ENCODE measurements at places on chromosomes 11 and 22. TPM values are rescaled to one million over a fixed set of nuclear protein-coding genes. Genes with fewer than 3 reads are reported as not detected.
A peak's percentile ranks its signal among the peaks of the same experiment; 100 is the strongest.

Gene MYEOV
- 1.2 TPM for total RNA-seq

DNA sequence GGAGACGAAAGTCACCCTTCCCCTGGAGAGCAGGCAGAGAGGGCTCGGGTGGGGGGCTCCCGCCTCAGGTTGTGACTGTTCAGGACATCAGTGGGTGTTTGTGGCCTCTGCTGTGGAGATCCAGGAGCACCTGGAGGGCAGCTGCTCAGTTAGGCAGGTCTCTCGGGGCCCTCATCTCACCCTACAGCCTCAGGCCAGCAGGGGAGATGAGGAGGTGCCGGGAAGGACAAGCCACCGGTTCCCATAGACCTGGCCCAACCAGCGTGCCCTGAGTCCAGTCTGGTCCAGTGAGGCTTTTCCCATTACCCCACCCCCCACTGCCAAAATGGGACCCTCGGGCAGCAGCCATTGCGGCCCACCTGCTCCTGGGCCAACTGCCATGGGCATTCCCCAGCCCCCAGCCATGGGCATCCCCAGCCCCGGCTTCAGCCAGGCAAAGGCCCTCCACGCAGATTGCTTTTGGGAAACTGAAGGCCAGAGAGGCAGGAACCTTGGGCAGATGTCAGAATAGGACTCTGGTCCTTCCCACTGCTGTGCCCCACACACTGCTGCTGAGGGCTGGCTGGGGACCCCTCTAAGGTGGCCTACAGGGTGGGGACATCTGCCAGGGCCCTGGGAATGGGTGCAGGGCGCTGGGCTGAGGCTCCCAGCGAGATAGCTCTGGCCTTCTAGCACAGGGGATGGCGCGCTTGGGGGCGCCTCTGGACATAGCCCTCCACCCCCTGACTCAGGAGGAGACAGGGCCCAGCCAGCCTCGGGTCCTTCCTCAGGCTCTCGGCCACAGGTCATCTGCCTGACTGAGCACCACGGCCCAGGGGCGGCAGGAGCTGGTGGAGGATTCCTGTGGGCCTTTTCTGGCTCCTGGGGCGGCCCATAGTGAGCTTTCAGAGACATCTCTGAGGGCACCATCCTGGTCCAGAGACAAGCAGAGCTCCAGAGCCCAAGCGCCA is 4.8 kb downstream of the PIM3 start:
- DNase-seq, result no peak

DNA sequence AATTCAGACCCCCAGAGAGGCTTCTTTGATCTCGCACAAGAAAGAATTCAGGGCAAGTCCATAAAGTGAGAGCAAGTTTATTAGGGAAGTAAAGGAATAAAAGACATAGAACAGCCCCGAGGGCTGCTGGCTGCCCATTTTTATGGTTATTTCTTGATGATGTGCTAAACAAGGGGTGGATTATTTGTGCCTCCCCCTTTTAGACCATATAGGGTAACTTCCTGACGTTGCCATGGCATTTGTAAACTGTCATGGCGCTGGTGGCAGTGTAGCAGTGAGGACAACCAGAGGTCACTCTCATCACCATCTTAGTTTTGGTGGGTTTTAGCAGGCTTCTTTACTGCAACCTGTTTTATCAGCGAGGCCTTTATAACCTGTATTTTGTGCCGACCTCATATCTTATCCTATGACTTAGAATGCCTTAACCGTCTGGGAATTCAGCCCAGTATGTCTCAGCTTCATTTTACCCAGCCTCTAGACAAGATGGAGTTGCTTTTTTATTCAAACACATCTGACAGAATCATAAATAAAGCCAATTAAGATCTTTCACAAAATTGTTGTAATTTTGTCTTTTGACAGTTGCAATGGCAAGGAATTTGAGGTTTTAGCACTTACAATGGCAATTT is 7.6 kb downstream of the DDIAS start:
- DNase-seq, result no peak

Gene OR6A2
- 0.19 TPM for total RNA-seq

Gene RANBP1
- 343 TPM for total RNA-seq

GRCh38 chr22:43734370-43735150 is 77.5 kb downstream of the EFCAB6 start:
- no peak for DNase-seq

GRCh38 chr22:31504282-31504681 is 7.9 kb downstream of the SFI1 start:
- no peak for DNase-seq

GRCh38 chr11:74937696-74938475 is 11.0 kb downstream of the XRRA1 start:
- DNase-seq, result no peak

GRCh38 chr11:119518746-119519730 is 96.1 kb upstream of the THY1 start:
- DNase-seq, result no peak

Gene PRRG4
- total RNA-seq, result 0.44 TPM

DNA sequence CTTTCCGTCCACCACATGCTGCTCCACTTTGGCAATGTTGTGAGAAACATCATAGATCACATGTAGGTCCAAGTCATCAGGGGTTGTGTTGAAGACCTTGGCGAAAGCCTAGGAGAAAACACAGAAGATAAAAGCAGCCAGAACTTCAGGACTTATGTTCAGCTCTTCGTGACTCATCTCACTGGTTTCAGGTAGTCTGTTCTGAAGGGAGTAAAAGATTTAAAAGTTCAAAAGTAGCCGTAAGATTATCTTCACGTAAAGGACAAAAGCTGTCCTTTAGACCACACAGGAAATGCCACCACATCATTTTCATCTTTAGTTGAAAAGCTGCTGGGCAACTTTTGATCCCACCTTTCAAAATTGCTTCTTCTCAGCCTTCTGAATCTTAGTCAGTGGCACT is 16.9 kb downstream of the RTCB start:
- no peak for DNase-seq

DNA sequence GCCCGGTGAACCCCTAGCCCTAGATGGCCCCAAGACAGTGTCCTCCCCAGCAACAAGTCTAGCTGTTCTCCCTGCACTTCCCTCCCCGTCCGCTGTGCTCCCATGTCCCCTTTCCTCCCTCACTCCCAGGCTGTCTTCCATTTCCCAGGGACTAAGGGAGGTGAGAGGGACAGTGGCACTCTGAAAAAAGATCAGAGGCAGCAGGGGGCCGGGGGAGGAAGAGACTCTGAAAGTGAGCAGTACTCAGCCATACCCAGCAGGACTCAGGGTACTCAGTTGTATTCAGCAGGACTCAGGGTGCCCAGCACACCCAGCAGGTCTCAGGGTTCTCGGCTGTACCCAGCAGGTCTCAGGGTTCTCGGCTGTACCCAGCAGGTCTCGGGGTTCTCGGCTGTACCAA is 48.4 kb upstream of the THY1 start:
- no peak for DNase-seq

GRCh38 chr11:5476186-5476819 is 12.2 kb upstream of the OR52D1 start:
- DNase-seq, result peak; percentile 22

DNA sequence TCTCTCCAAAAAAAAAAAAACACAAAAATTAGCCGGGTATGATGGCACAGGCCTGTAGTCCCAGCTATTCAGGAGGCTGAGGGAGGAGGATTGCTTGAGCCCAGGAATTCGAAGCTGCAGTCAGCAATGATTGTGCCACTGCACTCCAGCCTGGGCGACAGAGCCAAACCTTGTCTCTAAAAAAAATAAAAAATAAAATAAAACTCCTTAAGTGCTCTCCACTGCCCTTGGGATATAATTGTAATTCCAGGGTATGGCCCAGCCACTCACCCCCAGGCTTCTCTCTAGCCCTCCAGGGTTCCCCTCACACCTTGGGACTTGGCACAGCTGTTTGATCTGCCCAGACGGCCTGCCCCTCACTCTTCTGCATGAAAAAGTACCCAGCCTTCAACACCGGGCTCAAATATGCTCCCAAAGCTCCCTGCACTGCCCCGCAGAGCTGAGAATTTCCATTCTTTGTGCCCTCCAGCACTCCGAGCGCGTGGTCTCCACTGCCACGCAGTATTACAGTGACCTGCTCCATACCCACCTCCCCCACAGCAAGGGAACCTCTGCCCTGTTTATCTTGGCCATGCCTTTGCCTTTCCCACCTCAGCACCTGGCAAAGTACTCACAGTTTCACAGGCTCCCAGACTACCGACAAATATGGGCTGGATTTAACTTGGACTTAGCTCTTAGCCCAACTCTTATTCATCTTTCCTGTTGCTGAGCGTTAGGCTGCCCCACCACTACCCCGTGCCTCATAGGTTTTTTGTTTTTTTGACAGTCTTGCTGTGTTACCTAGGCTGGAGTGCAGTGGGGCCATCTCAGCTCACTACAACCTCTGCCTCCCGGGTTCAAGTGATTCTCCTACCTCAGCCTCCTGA is 7.6 kb upstream of the FTH1 start:
- DNase-seq, result no peak

GRCh38 chr11:126190792-126191191 is 20.7 kb downstream of the RPUSD4 start:
- no peak for DNase-seq

- no peak for DNase-seq
These were observed 6.4 kb upstream of the ARFGAP3 start for GRCh38 chr22:42863349-42863961.

DNA sequence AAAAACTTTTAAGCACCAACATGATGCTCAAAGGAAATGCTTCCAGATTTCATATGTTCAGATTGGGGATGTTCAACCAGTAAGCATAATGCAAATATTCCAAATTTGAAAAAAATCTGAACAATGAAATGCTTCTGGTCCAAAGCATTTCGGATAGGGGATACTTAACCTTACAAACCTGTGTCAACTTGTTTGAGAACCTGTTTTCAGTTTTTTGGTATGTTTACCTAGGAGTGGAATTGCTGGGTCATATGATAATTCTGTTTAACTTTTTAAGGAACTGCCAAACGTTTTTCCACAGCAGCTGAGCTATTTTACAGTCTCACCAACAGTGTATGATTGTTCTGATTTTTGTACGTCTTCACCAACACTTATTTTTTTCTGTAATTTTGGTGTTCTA is 23.7 kb downstream of the FAR1 start:
- no peak for DNase-seq

Gene MS4A2
- total RNA-seq, result not detected

GRCh38 chr11:112303616-112304015 is 43.0 kb upstream of the PLET1 start:
- DNase-seq, result no peak

DNA sequence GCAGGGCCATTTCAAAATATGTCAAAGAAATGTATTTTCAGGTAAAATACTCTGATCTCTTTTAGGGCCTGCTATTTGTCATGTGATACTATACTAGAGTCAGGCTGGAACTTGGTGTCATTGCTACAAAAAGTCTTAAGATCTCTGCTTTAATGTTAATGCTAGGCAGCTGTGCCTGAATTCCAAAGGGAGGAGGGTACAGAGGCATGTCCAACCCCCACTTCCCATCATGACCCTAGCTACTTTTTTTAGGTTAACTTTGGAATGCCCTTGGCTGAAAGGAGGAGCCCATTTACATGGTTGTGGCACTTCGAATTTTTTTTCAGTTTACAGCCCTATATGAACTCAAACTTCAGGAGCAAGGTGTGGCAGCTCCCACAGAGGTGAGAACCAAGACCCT is 58.1 kb downstream of the OSBP2 start:
- no peak for DNase-seq

GRCh38 chr22:20024225-20024624 is 3.3 kb downstream of the TANGO2 start:
- DNase-seq, result no peak

Gene HTR3B
- total RNA-seq, result not detected

Gene AQP11
- total RNA-seq, result 0.18 TPM

DNA sequence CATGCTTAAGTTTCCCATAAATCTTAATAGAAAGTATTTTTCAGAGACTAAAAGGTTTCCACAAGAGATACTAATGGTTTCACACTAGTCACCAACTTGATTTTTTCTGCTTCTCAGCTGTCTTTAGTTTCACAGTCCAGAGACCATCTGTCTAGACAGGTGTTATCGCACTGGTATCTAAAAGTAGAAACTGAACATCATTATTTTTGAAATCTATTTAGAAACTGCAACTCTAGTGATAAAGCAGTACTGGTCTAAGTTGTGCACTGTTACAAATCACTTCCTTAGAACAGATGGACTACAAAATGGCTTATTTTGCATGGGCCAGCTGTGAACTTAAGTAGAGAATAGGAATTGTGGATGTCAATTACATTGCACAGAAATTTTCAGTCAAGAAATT is 78.0 kb downstream of the CNTN5 start:
- no peak for DNase-seq

- no peak for DNase-seq
These were observed 164.5 kb upstream of the POU2AF2 start for GRCh38 chr11:111081021-111081511.

DNA sequence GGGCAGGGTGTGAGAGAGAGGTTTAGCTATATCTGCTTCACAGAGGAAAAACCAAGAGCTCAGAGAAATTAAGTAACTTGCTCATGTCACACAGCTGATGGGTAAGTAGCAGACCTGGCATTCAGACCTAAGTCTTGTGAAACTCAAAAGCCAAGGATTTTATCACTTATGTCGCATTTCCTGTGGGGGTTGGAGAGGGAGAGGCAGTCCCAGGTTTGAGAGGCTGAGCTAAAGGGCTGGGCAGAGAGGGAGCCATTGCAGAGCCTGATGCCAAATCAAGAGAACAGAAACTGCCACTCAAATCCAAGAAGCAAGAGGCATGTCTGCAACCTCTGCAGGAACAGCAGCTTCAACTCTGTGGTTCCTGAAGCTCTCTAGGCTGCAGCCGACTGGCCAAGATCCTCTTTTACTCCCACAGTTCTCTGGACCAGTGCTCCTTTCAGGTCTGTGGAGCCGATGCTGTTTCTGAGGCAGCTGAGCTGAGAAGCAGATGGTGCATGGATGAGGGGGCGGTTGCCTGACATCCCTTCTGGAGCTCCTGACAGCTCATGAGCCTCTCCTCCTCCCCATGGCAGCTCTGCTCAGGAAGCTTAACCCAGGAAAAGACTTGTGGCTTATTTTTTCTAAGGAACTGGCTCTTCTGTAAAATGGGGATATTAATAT is 47.6 kb upstream of the NAV2 start:
- DNase-seq, result no peak

Gene POTEH
- total RNA-seq, result not detected

DNA sequence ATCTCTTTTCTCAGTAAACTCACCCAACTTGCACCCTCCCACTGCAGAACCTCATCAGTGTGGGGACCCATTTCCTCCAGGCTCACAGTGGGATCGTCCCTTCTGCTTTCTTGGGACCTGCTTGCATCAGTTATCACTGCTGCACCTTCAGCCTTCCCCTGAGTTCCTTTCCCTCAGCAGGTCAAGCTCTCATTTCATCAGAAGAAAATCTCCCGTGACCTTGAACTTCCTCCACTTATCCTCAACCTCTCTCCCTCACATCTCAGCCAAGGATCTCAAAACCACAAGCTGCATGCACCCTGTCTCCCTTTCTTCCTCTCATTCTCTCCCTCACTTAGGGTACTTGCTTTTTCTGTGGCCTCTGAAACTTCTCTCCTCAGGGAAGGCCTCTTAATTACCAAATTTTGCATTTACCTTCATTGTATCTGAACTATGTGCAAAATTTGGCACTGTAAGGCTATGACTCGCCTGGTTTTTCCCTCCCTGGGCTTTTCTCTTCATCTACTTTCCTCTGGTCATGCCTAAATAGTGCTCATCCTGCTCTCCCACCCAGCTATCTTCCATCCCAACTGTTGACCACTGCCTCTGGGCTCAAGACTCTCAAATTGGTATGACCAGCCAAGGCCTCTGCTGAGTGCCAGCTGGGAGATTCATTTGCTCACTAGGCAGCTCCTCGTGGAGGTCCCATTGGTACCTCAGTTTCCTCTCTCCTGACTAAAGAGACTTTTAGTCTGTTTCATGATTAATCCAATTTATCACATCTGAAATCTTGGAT is 2.7 kb upstream of the RCE1 start:
- no peak for DNase-seq

- DNase-seq, result peak; percentile 27
These were observed 359.0 kb downstream of the JRKL start for GRCh38 chr11:96748639-96749370.

- DNase-seq, result no peak
These were observed 26.1 kb downstream of the CD82 start for GRCh38 chr11:44591557-44591956.

Measured in glomerular endothelial cell (primary cell).